SK-N-SH (cell line): ENCODE measurements at places on chromosomes 2 and 18. TPM values are rescaled to one million over a fixed set of nuclear protein-coding genes. Genes with fewer than 3 reads are reported as not detected.

Gene RBKS
- 7.2 and 7.4 TPM in 2 replicates for polyA plus RNA-seq

Gene GPC1
- 49.0 and 65.5 TPM in 2 replicates for polyA plus RNA-seq

Gene TUBB8B
- not detected in 2 replicates for polyA plus RNA-seq

Gene TEKT4
- polyA plus RNA-seq, result not detected in 2 replicates

DNA sequence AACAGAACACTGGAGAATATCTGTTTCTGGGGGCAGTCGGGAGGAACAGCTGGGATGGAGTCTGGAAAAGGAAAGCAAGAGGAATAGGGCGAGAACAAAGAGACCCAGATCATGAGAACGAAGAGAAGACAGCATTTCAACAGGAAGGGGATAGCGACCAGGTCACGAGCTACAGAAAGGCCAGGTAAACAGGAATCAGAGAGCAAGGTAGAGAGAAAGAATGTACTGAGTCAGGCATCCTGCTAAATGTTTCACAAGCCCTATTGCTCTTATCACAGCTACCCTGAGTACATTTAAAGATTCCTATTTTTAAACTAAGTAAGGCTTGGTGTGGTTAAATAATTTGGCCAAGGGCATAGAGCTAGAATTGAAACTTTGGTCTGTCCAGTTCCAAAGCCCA lies 254.9 kb upstream of the RAB12 start:
- no peak for DNase-seq
- no peaks in the 10 kb centered on the region for H3K27me3 ChIP-seq
- H3K36me3 ChIP-seq, result no peaks in the 10 kb centered on the region
- H3K4me3 ChIP-seq, result no peak overlapping the region
- H3K27ac ChIP-seq, result no peak overlapping the region
- no peaks in the 10 kb centered on the region for H3K4me1 ChIP-seq

DNA sequence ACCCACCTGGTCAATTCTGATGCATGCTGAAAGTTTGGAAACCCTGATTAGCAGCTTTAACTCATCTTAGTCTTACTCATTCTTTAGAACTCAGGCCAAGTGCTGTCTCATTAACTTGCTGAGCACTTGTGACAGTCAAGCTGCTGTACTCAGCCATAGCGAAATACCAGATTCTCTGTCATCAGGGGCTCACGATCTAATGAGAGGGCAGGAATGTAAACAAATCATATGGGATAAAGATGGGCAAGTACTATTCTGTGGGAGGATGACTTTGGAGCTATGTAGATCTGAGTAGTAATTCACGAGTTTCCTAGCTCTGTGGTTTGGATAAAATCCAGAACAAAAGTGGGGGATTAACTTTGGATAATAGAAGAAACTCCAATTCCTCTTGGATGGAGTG lies 376.6 kb downstream of the HRH4 start:
- H3K27me3 ChIP-seq, result no peaks in the 10 kb centered on the region
- DNase-seq, result no peak
- no peak overlapping the region for H3K27ac ChIP-seq
- no peaks in the 10 kb centered on the region for H3K4me1 ChIP-seq
- H3K36me3 ChIP-seq, result no peaks in the 10 kb centered on the region

- H3K27ac ChIP-seq, result no peak overlapping the region
- no peak overlapping the region for H3K4me3 ChIP-seq
- no peaks in the 10 kb centered on the region for H3K27me3 ChIP-seq
- H3K4me1 ChIP-seq, result no peaks in the 10 kb centered on the region
These were observed 295.0 kb downstream of the NR4A2 start for GRCh38 chr2:156037482-156037881.
